CD4-positive, alpha-beta T cell (primary cell): ENCODE measurements at places on chromosomes 7 and 10.
A peak's percentile ranks its signal among the peaks of the same experiment; 100 is the strongest.

DNA sequence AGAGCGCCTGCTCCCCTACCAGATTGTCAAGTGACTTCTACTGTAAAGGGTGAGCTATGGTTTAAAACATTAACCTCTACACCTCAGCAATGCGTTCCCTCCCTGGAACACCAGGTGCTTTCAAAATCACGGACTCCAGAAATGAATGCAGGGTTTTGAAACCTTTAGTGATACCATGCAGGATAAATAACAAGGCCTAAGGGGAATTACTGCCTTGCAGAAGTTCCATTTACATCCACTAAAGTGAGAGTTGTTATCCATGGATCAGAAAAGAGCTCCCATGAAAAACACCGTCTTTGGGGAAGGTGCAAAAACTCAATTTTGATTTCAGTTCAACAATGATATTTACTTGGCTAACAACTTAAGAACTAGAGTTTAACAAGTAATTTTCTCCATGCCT lies 4.0 kb downstream of the FZD8 start:
- DNase-seq: no peak

DNA sequence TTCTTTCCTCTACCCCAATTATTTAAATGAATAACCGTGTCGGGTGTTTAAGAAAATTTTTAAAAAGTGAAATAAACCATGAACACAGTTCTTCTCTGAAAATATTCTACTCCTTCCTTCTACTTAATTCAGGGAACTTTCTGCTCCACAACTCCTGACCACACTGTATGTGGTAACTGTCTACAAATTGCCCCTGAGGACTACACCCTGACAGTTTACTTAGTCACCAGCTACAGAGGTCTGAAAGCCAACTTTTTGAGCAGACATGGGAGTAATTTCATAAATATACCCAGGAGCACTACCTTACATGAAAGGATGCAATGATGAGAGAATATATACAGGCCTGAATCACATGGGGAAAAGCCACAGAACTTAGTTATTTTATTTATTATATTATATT lies 523.2 kb upstream of the SORCS1 start:
- DNase-seq: no peak

DNA sequence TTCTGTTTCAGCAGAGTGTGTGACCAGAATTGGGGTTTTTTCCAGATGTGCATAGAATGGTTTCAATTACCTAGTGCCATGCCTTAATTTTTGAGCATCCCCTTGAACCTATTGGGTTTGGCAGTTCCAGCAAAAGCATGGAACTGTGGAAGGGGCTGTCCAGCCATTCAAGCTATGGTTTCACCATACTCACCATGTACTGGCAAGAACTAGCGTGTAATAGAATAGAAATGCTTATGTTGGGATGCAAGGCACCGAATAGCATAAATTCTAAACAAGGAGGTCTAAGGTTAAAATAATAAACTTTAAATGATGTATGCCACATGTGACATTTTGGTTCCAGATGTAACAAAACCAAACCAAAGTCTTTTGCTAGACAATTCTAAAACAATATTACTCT lies 91.4 kb downstream of the MTERF1 start:
- no peak for DNase-seq

- no peak for DNase-seq
These were observed 531 bp upstream of the INTS15 start for GRCh38 chr7:6589151-6589828.

- no peak for DNase-seq
These were observed 136.1 kb downstream of the SEMA3A start for GRCh38 chr7:84058311-84059076.

DNA sequence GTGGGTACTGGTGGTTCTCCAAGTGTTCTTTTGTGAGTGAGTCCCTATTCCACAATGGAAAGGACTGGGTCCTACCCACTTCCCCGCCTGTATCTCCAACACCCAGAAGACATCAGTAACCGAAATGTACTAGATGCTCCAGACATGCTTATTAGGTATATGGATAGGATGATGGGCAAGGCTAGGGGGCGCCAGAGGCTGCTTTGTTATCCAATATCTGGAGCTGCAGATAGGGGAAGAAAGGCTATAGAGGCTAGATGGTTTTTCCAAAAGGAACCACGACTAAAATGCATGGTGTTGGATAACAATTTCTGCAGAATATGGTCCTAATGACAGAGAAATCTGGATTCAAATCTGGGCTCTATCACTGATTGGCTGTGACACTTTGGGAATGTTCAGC lies 56.2 kb upstream of the TM9SF3 start:
- DNase-seq: peak; percentile 62

DNA sequence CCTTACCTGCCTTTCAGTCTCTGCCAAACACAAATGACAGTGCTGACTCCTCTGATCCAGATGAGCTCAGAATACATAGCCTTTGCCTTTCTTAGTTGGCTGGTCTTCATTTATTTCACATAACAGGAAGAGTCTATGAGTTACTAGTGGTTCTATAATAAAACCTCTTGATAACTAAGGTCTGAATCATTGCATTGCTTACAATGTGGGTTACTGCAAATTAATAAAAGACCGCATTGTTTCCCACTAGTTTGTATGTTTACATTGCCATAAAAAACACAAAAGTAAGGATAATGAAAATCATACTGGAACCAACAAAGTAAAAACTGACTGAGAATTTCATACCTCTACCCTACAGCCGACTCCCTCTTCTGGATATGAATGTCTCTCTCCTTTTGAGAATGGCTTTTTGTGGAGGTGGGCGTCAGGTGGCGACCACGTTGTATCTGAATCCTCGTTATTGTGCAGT lies 62.0 kb upstream of the AKR1E2 start:
- no peak for DNase-seq

DNA sequence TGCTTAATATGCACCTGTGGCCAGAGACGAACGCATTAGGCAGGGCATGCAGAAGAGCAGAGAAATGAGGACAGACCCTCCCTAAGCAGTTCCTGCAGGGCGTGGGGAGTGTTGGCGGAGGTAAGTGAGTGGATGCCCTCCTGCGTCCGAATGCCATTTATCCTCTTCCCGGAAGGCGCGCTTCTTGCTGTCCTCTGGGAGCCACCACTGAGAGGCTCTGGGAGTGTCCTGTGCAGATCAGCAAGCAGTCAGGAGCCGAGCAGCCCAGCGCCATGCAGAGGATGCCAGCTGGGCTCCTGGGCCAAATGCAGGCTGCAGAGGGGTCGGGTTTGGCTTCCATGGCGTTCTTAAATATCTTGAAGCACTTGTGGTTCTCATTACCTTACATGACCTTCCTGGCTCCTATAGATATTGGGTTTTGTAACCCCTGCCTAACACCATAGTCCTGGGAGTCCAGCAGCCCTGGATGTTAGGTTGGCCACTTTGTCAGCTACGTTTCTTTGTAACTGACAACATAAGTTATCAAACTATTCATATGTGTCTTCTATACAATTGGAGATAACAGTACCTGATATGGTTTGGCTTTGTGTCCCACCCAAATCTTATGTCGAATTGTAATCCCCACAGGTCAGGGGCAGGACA lies 30.0 kb upstream of the SLIT1 start:
- no peak for DNase-seq

DNA sequence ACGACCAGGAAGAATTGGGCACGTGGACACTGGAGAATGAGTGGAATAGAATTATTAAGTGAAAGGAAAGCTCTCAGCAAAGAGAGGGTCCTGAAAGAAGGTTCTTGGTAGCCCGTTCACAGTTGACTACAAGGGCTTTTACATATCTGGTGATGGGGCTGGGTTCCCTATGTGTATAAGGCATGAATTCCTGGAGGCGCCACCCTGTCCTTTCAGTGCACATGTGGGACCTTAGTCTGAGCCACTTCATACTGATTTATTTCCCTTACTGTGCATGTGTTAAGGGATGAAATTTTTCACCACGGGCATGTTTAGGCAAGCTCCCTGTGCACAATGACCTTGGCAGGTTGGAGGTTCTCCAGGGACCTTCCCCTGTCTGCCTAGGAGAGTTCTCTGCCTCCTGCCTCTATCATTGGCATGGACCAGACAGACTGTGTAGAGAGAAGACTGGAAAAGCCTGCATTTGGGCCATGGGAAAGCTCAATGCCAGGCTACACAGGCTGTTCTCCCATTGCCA lies 145.9 kb upstream of the ITGB1 start:
- DNase-seq: no peak

DNA sequence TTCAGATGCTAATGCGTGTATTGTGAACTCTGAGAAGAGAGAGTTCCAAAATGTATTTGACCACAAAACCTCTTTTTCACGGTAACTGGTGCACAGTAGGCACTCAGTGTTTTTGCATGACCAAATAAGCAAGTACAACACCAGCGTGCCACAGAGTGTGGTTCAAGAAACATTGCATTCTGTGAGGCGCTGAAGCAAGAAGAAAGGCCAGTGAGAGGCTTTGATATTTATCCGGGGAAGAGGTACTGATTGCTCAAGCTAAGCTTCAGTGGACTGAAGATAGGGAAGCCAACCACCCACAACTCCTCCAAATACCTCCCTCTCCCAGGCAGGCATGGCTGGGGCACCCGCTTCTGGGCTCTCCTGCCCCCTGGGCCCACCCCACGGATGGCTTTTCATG lies 611.2 kb downstream of the SDK1 start:
- DNase-seq: no peak

DNA sequence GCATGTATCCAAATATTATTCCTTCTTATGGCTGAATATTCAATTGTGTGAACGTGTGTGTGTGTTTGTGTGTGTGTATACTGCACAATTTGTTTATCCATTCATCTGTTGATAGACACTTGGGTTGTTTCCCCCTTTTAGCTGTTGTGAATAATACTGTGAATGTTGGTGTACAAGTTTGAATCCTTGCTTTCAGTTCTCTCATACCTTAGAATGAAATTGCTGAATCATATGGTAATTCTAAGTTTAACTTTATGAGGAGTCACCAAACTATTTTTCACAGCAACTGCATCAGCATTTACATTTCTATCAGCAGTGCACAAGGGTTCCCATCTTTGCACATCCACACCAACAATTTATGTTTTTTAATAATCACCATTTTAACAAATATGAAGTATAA lies 86.9 kb upstream of the GATAD1 start:
- DNase-seq: no peak

- DNase-seq: no peak
These were observed 28.1 kb downstream of the ELFN1 start for GRCh38 chr7:1698201-1698600.

GRCh38 chr7:79615871-79616640 lies 162.6 kb upstream of the MAGI2 start:
- DNase-seq: no peak

DNA sequence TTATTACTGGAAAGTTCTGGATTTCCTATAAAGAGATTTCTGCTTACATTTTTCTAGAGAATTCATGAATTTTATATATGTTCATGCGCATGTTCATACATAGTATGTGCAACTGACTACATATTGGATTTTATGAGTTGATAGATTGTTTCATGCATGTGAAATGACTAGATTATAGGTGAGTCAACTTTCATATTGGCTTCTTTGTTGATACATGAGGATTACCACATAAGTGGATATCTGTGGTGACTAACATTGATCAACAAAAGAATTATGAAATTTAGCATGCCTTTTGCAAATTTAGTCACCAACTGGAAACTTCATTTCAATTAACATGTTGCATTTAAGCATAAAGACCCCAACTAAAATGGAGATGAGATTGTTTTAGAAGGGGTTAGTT lies 99.0 kb downstream of the GNAT3 start:
- no peak for DNase-seq

GRCh38 chr10:3785851-3786271 lies 852 bp upstream of the KLF6 start:
- peak; percentile 53 for DNase-seq

DNA sequence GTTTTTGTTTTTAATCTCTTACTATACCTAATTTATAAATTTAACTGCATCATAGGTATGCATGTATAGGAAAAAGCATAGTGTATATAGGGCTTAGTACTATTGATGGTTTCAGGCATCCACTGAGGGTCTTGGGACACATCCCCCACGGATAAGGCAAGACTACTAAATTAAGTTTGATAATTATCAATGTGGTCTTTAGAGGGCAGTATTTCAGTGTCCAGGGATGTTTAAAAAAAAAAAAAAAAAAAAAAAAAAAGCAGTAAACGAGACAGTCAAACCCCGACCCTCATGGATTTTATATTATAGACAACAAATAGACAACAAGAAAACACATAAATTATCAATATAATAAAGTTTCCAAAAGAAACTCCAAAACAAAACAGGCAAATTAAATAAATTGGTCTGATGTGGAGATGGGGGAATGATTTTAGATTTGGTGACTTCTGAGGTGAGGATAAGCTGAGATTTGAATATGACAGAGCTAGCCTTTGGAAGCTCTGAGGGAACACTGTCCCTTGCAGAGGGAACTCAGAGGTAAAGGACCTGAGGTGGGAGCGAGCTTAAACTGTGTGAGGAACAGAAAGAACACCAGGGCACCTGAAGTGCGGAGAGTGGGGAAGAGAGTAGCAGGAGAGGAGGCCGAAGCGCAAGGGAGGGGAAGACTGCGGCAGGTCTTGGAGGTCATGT lies 14.8 kb downstream of the ACSM6 start:
- no peak for DNase-seq

DNA sequence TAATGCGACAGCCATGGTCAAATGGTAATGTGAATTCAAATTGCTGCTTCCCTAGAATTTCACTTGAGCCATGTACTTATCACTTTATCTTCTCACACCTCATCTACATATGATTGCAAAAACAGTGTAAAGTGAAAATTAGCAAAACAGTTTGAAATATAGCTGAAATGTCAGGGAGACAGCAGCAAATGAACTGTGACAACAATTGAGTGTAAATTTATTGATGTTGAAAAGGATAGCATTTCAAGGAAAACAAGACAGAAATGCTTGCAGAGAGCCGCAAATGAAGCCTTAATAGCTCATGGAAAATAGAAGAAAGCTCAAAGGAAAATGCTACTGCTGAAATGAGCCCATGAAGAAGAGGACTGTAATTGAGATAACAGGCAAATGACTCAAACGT lies 516.2 kb upstream of the POT1 start:
- no peak for DNase-seq

DNA sequence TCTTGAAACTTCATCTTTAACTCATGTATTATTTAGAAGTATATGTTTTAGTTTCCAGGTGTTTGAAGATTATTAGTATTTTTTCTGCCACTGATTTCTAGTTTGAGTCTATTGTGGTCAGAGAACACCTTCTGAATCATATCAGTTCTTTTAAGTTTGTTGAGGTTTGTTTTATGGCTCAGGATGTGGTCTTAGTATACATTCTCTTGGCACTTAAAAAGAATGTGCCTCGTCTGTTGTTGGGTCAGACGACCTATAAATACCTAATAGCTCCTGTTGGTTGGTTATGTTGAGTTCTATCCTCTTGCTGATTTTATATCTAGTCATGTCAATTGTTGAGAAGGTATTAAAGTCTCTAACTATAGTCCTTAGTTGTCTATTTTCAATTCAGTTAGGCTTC lies 15.9 kb downstream of the TDRD1 start:
- DNase-seq: no peak
